ENCODE measurements at places on chromosomes 3 and 15.

- peak; percentile 30 for DNase-seq
Observed at GRCh38 chr3:138567403-138567802, 26.7 kb downstream of the CEP70 start.

DNA sequence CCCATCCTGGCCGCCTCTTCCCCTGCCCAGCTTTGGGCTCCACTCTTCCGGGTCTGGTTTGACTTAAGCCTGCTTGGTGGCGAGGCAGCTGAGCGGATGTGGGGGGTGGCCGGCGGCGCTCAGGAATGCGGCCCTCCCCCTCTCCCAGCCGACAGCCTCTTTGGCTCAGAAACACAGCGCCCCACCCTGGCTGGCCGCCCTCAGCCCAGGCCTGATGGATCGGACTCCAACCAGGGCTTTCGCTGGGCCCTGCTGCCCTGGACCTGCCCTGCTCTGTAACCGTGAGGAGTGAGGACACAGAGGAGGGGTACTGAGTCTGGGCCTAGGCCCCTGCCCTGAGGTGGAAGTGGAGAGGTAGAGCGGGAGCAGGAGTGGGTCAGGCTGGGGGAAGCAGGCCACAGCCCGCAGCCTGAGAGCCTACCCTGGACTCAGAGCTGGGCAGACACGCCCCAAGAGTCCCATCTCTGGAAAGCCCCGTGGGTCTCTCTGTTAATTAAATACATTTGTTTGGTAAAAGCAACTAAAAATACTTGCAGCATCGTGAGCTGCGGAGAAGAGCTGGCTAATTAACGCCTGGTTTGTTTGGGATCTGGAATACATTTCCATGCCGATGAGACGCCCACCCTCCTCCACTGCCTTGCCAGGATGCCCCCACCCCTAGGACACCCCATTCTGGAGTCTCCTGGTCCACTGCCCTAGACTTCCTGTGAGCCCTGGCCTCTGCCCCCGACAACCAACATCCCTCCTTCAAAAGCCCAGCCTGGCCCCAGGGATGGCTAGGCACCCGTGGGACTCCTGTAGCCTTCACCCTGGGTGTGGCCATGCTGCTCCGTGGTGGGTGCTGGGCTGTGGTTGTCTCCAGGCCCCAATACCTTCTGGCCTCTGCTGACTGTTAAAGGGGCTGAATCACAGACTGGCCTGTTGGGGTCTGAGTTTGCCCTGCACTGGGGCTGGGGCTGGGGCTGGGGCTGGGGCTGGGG lies 19.6 kb downstream of the PLXNA1 start:
- no peak for DNase-seq

DNA sequence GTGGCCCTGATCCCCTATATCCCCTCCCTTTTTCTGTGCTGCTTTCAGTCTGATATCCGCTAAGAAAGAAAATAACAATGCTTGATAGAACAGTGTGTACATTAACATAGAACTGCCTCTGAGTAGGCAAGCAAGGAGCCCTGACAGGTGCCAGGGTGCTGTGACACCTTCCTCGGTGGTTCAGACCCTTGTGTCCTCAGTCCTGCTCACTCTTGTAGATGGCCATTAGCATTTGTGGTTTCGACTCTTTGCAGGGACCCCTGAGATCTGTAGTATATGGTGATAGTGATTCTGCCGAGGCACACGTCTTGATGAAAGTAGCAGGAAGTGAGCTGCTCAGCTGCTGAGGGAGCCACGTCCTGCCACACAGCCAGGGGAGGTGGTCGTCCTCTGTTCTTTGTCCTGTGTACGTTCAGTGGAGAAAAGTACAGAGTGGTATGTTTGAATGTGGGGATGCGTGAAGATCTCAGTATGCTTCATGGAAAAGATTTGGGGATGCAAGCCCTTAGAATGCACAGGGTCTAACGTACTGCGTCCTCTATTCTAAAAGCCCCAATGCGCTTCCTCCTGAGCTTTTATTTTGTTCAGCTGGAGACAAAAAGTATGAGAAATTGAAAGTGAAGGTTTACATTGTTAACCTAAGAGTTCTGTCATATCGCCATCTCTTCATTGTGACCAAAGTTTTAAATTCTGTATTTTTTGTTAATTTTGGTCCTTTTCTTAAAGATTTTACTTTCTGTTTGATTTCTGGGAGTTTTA lies 35.4 kb downstream of the PXYLP1 start:
- DNase-seq: no peak

DNA sequence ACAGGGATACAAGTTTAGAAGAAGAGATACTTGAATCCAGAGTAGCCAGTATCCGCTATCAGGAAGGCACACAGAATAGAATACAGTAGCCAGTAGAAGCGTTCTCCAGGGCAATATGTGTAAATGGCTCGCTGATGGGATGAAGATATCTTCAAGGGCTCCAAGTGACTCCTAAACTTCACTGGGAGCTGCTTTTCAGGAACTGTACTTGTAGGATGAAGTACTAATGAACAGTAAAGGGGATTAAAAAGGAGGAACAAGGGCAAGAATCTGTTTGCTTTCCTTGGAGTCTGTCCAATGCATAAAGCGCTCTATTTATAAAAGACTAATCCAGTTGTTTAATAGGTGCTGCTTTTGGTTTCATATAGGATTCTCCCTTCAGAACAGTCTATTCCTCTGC lies 78.4 kb downstream of the THRB start:
- no peak for DNase-seq

DNA sequence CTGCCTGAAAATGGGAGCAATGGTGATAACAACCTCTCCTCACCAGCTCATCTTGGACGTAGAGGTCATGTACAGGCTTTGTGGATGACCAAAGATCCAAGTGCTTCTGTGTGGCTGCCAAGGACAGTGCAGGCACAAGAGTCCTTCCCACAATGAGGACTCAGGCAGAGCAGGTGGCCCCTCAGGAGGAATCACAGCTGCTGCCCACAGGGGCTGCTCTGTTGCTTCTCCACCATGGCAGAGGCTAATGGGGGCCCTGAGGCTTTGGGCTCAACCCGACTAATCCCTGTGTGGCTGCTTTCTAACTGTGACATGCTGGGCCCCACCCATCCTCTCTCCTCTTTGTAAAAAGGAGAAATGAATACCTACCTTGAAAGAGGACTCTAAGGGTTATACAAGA lies 58.1 kb upstream of the MRPS22 start:
- DNase-seq: no peak

GRCh38 chr15:91782221-91782620 lies 71.3 kb upstream of the SLCO3A1 start:
- DNase-seq: no peak

- DNase-seq: no peak
Observed at GRCh38 chr15:47294765-47295259, 422.5 kb upstream of the SEMA6D start.

DNA sequence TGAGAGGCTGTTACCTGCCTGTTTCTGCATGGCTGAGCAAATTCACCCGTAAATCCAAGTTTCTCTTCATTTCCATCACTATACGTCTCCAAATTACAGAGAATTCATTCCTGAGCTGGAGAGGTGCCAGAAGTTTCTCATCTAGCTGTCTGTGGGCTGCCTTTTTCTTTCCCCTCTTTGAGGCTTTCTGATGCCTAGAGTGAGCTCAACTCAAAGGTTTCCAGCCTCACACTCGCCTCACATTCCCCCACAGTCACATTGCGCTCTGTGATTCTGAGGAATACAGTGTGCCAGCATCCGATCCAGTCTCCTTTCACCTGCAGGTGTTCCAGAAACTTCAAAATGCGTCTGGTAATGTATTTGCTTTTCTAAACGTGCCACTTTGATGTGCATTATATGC lies 267.2 kb downstream of the MFSD1 start:
- no peak for DNase-seq

DNA sequence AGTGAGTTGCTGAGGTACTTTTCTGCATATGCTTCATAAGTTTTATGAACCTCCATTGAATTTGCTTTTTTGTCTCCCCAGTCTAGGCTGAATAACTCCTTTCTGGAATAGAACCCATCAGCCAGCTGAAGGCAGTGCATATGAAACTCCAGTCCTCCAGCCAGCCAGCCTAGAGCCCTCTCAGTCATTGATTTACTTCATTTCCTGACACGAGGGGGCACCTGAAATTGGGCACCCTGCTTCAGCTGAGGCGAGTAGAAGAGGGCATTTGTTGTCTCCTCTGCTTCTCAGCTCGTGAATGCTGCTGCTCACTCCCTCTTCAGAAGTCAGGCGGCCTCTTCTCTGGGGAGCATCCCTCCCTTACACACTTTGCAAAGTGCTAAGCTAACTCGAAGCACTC lies 32.5 kb downstream of the CHST2 start:
- no peak for DNase-seq

DNA sequence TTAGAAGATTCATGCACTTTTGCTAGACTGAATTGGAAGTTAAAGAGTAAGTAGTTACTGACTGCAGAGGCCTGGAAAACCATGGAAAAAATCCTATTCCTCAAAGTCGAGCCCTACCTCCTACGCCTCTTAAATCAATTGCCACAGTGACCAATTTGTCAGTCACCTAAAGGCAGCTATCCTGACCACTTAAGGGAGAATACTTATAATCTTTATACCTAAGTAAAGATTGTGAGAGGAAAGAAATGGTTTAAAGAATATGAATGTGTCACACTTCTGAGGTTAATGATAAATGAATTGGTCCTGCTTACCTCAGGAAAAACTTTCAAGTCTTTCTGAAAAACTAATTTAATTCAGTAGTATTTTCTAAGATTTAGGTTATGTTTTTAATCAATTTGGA lies 42.6 kb downstream of the AGTR1 start:
- no peak for DNase-seq

DNA sequence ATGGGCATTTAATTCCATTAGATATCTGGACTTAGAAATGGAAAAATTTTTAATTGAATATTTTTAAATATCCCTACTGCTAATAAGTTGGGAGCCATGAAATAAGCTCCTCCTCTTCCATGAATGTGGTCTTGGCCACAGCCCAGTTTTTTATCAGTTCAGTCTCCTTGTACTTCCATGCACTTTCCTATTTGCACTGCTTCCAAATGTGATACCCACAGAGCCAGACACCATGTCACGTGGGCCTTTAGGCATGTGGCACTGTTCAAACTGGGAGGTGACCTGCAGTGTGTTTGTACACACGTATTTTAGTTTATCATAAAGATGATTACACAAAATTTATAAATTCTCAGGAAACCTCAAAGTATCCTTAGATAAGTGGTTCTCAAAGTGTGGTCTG lies 80.1 kb upstream of the DGKG start:
- peak; percentile 34 for DNase-seq

- DNase-seq: peak; percentile 94
Observed at GRCh38 chr3:131361464-131362421, 19.8 kb upstream of the NUDT16 start.

- DNase-seq: no peak
Observed at GRCh38 chr3:177789500-177789899, 592.2 kb upstream of the TBL1XR1 start.

DNA sequence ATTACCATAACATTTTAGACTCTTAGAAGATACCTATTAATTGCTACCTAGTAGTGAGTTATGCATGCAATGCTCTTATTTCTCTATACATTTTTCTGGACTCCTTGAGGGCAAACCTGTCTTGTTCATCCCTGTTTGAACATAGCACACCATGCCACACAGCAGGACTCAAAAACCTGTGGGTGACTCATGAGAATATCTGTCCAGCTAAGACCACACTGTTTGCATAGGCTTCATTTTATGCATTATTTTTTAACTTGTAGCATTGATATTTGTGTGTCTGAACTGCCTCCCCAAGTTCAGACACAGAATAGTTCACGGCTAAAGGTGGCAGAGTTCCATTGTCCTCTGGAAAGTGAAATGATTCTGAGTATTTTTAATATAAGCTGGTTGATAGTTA lies 1.8 kb downstream of the LMCD1 start:
- no peak for DNase-seq

GRCh38 chr15:60678632-60679031 lies 199.7 kb upstream of the ICE2 start:
- no peak for DNase-seq

GRCh38 chr3:2211568-2211967 lies 112.9 kb downstream of the CNTN4 start:
- no peak for DNase-seq

DNA sequence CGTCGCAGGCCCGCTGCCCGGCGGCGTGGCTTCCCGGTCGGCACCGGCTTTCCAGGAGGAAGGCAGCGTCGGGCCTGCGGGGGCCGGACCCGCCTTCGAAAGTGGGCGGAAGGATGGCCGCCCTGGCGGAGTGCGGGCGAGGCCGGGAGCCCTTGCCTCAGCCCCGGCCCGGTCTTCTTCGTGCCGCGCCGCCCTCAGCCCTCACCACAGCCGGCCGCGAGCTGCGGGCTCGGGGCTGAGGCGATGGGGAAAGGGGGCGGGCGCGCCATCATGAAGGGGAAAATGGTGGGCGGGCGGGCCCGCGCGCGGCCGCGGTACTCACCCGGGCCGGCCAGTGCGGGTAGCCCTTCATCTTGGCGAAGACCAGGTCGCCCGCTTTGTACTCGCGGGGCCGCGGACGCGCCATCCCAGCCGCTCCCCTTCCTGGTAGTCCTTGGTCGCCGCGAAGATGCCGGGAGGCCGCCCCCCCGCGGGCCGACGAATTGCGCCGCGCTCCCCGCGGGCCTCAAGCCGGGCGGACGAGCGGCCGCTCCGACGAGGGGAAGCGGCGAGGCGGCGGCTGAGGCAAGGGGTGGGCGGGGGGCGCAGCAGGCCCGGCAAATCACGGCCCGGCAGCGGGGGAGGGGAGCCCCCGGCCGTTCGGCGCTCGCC lies 489 bp downstream of the HDGFL3 start:
- peak; percentile 12 for DNase-seq

DNA sequence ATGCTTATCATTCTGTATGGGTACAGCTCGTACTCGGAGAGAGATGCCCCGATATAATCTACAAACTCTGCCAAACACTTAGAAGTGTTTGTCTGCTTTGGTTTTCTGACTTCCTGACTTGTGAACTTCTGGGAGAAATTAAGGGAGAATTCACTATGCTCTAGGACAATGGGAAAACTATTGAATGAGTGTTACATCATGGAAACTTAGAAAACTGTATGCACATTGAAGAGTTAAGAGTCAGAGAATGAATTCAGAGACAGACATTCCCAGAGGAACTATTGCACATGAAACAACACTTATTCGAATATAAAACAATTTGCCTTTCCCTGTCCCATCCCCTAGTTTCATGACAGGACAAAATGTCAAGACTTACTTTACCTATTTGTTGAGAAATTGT lies 57.8 kb downstream of the DTWD1 start:
- DNase-seq: no peak

DNA sequence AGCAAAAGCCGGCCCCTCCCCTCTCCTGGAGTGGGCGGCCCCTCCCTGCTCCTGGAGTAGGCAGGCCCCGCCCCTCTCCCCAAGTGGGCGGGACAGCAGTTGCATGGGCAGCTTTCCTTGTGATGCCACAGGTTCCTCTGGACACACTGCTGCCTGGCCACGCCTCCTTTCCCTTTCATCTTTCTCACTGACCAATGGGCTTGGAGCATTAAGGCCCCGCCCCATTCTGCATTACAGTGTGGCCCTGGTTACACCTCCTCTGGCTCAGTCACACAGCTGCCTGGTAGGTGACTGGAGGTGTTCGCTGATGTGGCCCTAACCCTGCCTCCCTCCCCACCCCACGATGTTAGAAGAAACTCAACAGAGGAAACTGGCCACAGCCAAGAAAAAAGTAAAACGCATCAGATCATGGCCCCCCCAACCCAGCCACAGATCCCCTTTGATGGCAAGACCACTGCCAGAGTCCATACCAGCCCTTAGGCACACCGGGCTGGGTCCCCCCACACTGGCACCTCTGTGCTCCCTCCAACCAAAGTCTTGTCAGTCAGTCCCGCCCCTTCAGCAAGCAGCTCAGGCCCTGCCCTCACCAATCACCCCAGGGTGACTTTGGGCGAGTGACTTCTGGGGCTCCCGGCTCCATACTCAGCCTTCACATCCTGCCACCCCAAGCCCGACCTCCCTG lies 84.3 kb downstream of the ADAMTS7 start:
- DNase-seq: peak; percentile 66

GRCh38 chr3:172246107-172246844 lies 202.0 kb downstream of the GHSR start:
- DNase-seq: no peak
